ENCODE measurements at places on chromosomes 5 and 9.

GRCh38 chr5:73464016-73464745 is 15.6 kb upstream of the FOXD1 start:
- DNase-seq = no peak

GRCh38 chr9:114202849-114203248 is 47.5 kb downstream of the COL27A1 start:
- no peak for DNase-seq

GRCh38 chr5:5105531-5105930 is 34.6 kb upstream of the ADAMTS16 start:
- no peak for DNase-seq

GRCh38 chr9:98241357-98242300 is 13.8 kb downstream of the TBC1D2 start:
- no peak for DNase-seq

DNA sequence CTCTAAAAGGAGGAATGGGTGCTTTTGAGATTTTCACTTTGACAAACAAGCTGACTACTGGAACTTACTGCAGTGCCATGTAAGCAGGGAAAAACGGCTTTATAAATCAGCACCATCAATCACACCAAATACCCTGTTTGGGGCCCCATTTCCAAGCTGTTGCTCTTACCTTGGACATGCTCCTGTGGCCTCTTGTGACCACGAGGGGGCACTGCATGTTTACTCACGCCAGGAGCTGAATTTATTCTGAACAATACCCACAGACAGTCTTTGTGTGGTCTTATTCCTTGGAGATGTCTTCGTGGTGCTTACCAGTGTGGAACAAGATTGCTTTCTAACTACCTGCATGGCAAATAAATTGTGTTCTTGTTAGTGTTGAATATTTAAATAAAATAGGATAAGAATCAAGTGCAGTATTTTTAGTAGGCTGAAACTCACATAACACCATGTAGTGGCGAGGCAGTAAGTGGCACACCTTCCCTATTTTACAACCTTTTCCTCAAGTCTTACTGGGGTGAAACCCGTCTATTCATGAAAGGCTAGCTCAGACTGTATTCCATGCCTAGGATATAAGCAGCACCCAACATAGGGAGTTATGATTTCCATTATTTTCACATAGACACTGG is 155.5 kb upstream of the NMUR2 start:
- DNase-seq = no peak

DNA sequence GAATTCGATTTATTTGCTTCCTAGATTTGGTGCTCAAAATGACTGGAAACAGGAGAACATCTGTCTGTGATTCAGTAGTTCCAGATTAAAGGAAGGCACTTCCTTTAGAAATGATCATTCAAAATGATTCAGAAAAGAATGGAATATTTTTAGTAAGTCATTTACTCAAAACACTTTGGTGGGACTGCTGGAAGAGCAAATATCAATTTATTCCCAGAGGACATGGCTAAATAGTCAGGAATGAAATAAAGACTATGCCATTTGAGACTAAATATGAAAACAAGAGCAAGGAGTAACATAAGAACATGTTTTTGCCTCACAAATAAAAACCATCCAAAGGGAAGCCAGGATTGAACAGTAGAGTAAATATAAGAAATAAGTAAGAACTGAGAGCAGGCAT is 138.6 kb upstream of the RASA1 start:
- DNase-seq = no peak

- DNase-seq = no peak
These were observed 19.2 kb upstream of the ACSL6 start for GRCh38 chr5:132030610-132031009.

- DNase-seq = no peak
These were observed 18.9 kb downstream of the AMBP start for GRCh38 chr9:114059047-114059803.

- no peak for DNase-seq
These were observed 36.0 kb upstream of the SVEP1 start for GRCh38 chr9:110615498-110615897.

DNA sequence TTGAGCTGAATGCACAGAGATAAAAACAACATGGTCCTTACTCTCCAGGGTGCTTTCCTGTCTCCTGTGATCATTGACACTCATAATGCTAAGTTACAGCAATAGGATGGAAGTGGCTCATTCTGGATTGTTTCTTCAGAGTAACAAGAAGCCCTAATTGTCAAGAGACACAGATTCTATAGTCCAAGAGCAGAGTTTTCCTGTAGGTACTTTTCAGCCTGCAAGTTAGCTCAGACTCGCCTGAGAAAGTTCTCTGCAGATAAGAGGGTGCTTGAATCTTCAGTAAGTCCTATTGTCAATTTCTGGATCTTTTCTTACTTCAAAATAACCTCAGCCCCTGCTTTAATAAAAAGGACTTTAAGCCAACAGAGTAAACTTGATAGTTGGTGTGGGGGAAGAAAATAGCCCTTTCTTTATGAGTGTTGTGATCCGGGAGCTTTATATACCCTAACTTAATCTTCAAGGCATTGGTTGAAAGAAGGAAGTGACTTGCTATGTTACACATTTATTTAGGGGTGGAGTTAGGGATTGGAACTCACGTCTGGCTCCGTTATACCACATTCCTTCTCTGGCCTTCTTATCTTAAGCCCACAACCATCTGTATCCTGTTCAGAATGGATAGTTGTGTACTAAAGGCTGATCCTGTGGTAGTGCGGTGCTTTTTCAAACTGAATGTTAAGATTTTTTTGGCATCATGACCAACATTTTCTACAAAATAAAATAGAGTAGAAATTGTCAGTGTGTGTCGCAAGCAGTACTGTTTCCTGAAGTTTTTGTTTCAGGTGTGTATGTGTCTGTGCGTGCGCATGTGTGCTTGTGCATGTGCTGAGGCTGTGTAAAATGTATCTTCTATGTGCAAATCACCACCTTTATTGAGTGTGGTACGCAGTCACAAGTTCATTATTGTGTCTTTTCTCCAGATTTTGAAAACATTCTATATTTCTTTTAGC is 173.9 kb downstream of the WDR70 start:
- DNase-seq = no peak

- no peak for DNase-seq
These were observed 418.9 kb downstream of the ARHGEF28 start for GRCh38 chr5:74044936-74045335.

- DNase-seq = no peak
These were observed 491.7 kb upstream of the FAM174A start for GRCh38 chr5:100043475-100043874.

DNA sequence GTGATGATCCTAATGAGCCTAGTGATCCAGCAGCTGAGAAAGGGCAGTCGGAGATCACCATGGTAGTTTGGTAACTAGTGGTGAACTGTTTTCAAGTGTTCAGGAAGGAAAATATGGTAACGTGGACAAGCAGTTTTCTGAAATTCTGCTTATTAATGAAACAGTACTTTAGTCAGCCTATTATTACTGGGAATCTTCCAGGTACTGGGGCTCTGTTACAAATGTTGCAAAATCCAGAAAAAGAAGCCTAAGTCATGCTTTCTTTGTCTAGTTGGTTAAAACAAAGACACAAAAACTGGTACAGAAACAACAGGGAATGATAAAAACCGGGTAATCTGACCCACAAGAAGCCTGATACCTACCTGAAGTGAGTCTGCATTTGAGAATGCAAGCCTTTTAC is 18.2 kb downstream of the TTC23L start:
- DNase-seq = no peak

- no peak for DNase-seq
These were observed 42.7 kb downstream of the CYLC2 start for GRCh38 chr9:103037508-103038477.

- no peak for DNase-seq
These were observed at the start of gene OLFM1 for GRCh38 chr9:135087489-135087792. TSS of gene OLFM1 (plus strand) at chr9:135087668. CDS start at chr9:135087990, 322 bp downstream.

- DNase-seq = no peak
These were observed 98.6 kb upstream of the SLC25A48 start for GRCh38 chr5:135735831-135736230.

DNA sequence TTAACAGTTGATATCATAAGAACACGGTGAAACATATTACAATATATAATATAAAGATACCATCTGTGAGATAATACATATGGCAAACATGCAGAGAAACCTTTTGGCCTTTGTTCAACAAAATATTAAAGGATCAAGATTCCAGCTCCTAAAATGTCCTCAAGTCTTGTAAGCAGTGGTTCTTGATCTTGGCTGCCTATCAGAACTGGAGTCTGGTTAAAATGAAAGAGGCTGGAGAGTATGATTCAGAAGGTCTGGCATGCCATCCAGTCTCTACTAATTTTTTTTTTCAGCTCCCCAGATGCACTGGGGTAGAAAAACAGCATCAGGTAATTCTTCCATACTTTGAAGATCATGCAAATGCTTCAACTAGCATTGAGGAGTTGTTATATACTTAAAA is 83.2 kb downstream of the TNC start:
- DNase-seq = no peak

GRCh38 chr5:176541338-176542134 is 4.3 kb upstream of the RNF44 start:
- DNase-seq = no peak

DNA sequence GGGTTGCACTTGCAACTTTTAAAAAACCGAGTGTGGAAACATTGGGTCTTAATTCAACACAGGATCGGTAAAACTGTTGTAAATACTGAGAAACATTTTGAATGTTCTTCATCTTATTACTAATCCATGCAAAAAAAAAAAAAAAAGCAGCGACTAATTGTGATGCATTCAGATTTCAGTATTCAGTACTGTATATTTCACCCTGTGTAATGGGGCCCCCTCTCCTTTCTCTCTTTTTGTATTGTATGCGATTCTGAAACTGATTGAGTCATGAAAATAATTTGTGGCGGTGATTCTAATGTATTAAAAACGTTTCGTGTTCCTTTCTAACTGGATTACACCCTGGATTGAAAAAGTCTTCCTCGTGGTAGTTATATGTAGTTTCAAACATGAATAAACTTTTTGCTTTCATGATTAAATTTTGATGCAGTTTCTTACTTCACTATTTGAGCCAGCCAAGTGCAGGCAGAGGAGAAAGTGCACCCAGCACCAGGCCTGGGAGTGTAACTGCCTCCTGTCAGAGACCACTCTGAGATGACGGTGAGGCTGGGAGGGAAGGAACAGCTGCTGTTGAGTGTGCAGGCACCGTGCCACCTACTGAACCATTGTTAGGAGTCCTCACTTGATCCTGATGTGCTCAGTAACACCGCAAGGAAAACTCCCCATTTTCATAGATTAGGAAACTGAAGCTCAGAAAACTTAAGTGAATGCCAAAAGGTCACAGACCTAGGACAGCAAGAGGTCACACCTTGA is 220.0 kb downstream of the PBX3 start:
- DNase-seq = no peak

DNA sequence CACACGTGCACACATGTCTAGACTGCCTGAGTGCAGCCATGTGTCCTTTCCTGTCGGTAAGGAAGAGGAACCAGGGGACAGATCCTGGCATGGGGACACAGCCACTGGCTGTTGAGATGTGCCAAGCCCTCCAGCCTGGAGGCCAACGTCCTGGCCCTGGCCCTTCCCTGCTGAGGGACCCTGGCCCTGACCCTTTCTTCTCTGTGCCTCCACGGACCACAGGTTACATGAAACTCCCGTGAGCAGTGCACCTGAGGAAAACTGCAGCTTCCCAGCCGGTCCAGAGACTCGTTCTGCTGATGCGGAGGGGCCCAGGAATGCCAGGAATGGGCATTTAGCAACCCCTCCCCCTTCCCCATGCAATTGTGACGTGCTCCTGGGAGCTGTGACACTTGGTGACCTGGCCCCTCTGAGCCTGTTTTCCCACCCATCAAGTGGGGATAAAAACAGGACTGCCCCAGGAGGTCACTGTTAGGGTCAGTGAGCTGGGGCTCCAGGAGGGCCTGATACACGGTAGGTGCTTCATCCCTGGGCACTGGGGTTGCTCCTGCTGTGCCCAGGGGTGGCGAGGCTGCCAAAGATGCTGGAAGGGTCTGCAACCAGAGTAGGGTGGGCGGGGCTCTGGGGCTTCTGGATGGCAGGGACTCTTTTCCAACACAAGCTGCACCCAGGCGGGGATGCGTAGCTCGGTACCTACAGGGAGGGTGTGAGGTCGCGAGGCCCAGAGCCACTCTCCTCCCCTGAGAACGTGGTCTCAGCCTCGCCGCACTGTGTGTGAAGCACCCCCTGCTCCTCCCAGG is 151.5 kb downstream of the C9orf50 start:
- DNase-seq = no peak

DNA sequence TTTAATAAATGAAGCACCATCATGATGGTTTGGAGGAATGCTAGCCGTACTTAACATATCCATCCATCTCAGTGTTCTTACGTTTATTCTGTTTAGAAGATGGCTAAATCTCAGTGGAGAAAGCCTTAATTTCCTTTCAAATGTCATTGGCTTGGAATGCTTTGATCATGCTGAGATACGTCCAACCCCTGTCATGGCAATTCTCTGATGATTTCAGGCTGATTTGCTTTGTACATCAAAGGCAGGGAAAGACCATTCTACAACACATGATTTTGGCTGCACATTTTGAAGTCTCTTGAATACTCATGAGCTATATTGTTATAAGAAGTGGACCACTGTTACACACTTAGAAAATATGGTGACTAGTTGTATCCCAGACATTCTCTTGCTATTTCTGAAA is 1048.4 kb downstream of the MAT2B start:
- no peak for DNase-seq

GRCh38 chr5:11557063-11557462 is 347.2 kb downstream of the CTNND2 start:
- DNase-seq = no peak

- no peak for DNase-seq
These were observed 118.7 kb upstream of the SLCO6A1 start for GRCh38 chr5:102617191-102618187.

DNA sequence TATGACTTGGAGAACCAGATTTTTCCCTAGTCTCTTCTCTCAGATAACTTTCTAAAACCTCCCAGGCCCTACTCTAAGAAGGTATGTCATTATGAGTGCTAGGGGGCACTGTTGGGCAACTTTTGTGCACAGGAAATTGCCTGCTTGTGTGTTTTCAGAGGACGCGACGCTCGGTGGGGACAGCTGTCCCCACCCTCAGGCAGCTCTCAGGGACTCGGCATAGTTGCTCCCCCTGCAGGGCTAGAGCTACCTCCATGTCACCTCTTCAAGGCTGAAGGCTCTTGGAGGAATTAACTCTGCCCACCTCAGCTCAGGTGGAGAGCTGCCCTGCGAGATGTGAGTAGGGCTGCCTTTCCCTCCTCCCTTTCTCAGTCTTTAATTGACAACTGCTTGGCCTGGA is 10.2 kb upstream of the TIFAB start:
- DNase-seq = no peak

DNA sequence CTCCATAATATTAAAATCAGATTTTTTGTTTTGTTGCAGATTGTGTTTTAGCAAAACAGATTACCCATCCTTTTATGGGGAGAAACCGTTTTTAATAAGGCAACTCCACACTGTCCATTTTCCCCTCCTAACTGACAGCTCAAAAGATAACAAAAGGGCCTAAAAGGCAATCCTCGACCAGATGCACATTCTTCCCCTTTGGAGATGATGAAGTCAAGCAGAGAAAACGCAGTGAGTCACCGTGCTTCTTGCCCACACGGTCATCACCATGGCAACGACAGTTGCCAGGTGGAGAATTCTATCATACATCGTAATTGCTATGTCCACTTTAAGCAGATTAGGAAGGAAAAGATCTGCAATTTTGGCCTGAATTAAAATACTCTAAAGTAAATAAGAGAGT is 96.4 kb downstream of the DIRAS2 start:
- no peak for DNase-seq

- no peak for DNase-seq
These were observed 291.8 kb upstream of the DAB2 start for GRCh38 chr5:39716532-39717028.

All from esophagus squamous epithelium (tissue), 5 donors.